IPS-NIHi11 (cell line): ENCODE measurements at places on chromosomes 13 and 19.

GRCh38 chr13:61485128-61485765, 69.6 kb upstream of the PCDH20 start:
- no peak for DNase-seq

GRCh38 chr13:94344126-94344818, 135.2 kb downstream of the DCT start:
- peak; percentile 18 for DNase-seq

GRCh38 chr13:110680852-110681251, 25.1 kb downstream of the CARS2 start:
- peak; percentile 80 for DNase-seq

GRCh38 chr19:39749981-39750380, 12.2 kb upstream of the CLC start:
- DNase-seq, result no peak

DNA sequence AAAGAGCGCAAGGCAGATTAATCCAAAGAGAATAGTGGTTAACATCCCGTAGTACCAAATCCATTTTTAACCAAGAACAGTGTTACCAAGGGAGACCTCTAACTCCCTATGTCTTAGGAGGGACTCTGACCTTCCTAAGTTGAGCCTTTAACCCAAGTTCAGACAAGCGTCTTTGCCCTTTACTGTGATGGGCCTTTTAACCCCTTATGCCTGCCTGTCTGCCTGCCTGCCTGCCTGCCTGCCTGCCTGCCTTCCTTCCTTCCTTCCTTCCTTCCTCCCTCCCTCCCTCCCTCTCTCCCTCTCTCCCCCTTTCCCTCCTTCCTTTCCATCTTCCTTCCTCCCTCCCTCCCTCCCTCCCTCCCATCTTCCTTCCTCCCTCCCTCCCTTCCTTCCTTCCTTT, 32.6 kb downstream of the CEACAM1 start:
- DNase-seq, result no peak

DNA sequence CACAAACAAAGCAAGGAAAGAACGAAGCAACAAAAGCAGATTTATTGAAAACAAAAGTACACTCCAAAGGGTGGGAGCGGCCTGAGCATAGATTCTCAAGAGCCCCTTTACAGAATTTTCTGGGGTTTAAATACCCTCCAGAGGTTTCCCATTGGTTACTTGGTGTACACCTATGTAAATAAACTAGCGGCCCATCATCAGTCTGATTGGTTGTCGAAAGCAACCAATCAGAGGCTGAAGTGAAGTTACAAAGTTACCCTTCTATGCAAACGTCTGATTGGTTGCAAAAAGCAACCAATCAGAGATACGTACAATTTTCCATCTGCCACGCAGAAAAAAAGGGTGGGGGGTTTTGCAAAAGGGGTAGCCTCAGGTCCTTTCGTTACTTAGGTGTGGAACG, 96.3 kb upstream of the UBAC2 start:
- no peak for DNase-seq

GRCh38 chr13:84491952-84492351, 609.7 kb upstream of the SLITRK1 start:
- DNase-seq, result no peak

- DNase-seq, result peak; percentile 59
Measured at GRCh38 chr19:2455851-2456570, 748 bp downstream of the LMNB2 start.

GRCh38 chr13:91744284-91744683, 345.9 kb downstream of the GPC5 start:
- DNase-seq, result no peak

GRCh38 chr13:76385586-76385985, 500.6 kb downstream of the KCTD12 start:
- no peak for DNase-seq

DNA sequence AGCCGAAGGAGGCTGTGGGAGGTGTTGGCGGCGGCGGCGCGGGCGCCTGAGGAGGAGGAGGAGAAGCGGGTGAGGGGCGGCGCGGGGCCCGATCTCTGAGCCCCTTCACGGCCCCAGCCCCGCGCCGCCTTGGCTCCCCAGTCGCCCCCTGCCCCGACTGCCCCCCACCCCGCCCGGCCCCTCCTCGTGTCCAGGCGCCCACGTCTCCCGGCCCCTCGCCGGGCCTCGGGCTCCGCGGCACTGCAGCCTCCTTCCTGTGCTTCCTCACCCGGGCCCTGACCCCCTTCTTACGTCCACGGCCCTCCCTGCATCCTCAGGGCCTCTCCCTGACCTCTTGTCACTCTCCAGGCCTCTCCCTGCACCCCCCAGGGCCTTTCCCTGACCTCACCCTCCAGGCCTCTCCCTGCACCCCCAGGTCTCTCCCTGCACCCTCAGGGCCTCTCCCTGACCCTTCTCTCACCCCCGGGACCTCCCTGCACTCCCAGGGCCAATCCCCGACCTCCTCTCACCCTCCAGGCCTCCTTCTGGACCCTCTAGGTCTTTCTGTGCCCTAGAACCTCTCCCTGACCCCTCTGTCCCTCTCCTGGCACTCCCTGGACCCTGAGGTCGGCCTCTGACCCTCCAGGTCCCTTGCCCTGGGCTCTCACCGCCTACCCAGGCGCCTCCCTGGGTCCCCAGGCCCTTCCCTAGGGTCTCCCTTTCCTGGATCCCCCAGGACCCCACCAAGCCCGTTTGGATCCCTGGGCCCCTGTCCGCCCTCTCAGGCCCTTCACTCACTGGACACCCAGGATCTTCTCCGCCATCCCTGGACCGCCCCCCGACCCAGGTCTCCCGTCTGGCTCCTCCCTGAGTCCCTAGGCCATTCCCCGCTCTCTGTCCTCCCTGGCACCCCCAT, 460 bp downstream of the KMT5C start:
- DNase-seq, result no peak

- DNase-seq, result no peak
Measured at GRCh38 chr19:20325151-20325550, 158.1 kb downstream of the ZNF486 start.

DNA sequence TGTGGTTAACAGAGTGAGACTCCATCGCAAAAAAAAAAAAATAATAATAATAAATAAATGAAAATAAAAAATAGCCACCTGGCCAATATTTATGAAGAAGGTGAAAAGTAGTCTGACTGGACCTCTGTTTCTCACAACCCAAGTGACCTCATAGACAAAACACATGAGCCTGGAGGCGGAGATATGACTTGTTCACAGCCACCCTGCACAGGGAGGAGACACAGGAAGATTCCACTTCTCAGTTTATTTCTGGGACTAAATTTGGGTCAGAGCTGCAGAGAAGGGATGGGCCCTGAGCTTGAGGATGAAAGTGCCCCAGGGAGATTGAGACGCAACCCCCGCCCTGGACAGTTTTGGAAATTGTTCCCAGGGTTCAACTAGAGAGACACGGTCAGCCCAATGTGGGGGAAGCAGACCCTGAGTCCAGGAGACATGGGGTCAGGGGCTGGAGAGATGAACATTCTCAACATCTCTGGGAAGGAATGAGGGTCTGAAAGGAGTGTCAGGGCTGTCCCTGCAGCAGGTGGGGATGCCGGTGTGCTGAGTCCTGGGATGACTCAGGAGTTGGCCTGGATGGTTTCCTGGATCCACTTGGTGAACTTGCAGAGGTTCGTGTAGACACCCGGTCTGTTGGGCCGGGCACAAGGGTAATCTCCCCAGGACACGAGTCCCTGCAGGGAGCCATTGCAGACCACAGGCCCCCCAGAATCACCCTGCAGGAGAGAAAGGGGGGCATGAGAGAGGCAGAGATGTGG, 9.6 kb downstream of the KLK5 start:
- DNase-seq, result no peak

DNA sequence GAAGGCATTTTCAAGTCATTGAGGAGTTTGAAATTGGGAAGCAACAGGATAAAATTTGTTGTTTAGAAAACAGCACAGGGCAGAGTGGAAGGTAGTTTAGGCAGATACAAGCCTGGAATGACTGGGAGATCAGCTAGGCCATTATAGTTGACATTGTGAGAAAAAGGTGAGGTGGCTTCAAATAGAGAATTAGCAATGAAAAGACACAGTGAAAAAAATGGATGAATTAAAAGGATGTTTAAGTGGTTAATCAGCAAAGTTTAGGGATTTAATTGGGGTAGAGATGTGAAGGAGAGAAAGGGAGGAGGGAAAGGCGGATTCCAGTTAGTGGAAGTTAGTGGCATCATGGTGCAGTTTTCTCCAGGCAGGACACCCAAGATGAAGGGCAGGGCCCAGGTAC, 570.5 kb upstream of the GPC6 start:
- no peak for DNase-seq

DNA sequence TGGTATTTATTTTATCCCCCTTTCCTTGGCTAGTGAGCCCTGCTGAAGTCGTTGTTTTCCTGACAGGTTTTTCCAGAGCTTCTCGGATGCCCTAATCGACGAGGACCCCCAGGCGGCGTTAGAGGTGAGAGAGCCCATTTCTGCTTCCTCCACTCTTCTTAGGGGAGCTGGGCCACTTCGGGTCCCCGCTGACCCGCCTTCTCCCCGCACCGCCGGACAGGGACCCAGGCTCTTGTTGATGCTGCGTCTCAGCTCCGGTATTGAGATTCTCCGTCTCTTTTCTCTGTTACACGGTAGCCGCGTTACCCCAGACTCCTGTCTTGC, 306 bp downstream of the SUGT1 start:
- DNase-seq, result peak; percentile 53

DNA sequence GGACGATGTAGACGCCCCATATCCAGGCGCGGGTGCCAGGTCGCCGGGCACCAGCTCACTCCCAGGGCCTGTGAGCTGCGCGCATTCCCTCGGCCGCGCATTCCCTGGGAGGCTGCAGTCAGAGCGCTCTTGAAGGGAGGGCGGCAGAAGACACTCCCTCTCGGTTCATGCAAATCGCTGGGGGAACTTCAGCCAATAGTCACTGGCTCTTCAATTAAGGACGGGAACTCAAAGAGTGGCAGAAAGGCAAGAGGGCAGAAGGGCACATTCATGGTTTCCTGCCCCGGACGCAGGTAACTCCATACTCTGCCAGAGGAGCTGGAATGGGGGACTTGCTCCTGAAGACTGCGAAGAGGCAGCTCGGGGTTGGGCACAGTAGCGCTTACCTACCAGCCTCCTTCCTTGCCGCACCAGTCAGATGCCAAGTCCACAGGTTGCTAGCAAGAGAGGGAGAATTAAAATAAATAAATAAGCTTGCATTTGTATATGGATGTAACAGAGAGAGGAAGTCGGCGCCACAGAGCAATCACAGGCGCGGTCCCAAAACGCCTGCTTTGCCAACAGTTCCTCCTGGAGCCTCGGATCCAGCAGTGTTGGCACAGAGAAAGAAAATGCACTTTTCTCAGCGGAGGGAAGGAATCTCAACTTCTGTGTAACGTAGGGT, 459 bp downstream of the PCDH20 start:
- peak; percentile 88 for DNase-seq

GRCh38 chr19:29927944-29928625, 14.0 kb upstream of the URI1 start:
- DNase-seq, result peak; percentile 59

DNA sequence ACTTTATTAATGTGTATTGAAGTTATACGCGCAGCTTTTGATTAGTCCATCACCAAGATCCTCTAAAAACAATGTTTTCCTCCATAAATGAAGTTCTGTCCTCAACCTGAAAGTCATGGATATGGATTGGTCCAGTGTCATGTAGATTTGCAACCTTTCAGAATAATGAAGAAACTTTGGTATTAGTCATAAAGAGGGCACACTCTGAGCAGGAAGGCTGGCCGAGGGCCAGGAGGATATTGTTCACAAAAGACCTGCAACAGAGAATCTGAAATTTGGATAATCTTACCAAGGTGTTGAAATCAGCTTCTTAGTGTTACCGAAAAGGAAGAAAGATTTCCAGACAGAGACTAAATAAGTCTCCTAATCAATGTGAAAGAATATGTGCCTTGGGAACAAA, 20.7 kb downstream of the CLDN10 start:
- DNase-seq, result no peak
